GM23338 (cell line): ENCODE measurements at places on chromosomes 1 and 21. TPM values are rescaled to one million over a fixed set of nuclear protein-coding genes. Genes with fewer than 3 reads are reported as not detected.

Gene AMIGO1
- 2.3 and 3.8 TPM in 2 replicates for total RNA-seq

Gene TIE1
- 1.5 and 2.3 TPM in 2 replicates for total RNA-seq

Gene SGIP1
- 2.4 and 4.1 TPM in 2 replicates for total RNA-seq

Gene UBE2U
- not detected in 2 replicates for total RNA-seq

Gene VWA1
- 21.9 and 31.5 TPM in 2 replicates for total RNA-seq

Gene OR10Z1
- not detected in 2 replicates for total RNA-seq
